ENCODE measurements at places on chromosomes 2 and 18.

DNA sequence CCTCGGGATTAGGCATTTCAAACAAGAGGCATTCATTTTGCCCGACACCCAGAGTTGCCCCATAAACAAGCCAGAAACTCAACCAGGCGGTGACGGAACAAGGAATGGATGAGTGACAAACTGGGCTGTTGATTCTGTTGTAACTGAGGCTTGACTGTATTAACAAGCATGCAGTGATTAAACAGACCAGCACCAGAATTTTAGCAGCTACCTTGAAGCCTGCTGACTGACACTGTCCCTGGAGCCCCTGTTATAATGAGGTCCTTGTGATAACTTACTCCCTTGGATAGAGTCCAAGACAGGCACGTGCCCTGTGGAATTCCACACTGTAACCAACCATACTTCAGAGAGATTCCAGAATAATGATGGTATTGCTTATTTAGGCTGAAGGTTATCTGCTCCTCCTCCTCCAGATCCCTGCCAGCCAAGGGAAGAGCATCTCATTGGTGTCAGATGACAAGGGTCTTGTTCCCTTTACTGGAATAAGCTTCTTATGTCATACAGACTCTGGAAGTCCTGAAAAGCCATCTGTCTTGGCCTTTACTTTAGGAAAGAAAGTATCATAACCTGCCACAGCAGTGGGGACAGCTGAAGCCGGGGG lies 97.1 kb upstream of the RMDN2 start:
- no peak for DNase-seq

DNA sequence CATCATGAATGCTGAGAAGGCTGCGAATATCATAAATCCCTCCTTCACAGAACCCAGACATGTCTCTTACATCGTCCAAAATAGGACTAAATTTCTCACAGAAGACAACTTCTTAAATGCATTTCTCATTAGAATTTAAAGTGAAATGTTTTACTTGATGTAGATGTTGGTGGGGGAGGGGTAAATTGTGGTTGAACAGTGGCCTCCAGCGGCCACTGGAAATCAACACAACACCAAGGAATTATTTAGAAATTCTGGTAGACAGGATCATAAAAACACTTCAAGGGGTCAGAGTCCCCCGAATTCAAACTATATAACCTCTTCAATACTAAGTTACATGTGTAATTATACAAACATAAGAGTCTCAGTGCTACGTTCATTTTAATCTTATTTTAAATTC lies 135.9 kb downstream of the ABCA12 start:
- no peak for DNase-seq

DNA sequence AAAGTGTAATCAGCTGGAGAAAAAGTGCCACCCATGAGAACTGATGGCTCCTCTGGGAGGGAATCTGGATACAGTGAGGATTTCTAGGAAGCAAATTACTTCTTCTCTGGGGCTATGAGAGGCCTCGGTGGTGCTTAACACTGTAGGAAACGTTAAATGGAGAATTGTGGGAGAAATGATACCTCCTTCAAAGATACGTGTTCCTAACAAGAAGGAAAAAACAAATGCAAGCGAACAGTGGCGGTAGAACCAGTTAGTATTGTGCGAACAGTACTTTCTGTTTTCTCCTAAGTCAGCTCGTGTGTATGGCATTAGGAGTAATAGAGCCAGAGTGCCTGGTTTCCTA lies 587 bp upstream of the MTIF2 start:
- DNase-seq, result no peak

GRCh38 chr2:6872394-6872793 lies 5.2 kb upstream of the RSAD2 start:
- DNase-seq, result no peak

All from right lobe of liver (tissue), 6 donors.